Neural crest cell (in vitro differentiated cells): ENCODE measurements at places on chromosomes 5 and 9. TPM values are rescaled to one million over a fixed set of nuclear protein-coding genes. Genes with fewer than 3 reads are reported as not detected.

- peak; percentile 28 for DNase-seq
Observed at GRCh38 chr9:106864373-106865143, 1.6 kb downstream of the ZNF462 start.

DNA sequence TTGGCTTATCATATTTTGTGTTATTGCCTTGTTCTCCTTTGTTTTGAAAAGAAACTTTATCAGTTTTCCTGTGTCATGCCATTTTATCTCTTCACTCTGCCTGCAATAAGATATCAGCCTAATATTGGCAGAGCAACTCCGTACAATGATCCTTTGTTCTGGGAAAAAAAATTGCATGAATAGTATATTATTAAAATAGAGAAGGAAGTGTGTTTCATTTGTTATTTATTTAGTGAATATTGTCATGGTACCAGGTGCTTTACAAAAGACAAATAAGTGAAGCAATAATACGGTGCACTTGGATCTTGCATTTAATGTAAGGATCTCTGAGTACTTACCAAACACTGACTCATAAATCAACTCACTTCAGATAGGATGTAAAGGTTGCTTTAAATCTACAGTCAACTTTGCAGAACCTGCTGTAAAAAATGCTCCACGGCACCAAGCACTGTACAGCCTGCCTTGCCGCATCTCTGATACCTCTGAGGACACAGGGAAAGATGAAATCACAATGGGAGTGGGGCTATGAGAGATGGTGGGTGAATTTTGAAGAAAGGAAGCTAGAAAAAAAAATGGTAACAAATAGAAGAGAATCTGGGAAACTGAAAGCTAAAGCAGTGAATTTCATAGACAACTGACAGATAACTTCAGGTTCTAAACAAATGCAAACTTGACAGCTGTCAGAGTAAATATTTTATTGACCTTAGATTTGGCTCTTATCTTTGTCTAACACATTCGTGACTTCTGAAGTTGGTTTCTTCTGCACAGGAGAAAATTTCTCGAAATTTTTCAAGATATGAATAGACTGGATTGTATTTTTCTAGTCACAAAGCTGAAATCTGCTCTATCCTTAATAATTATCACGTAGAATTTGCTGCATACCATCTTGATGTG lies 232.1 kb downstream of the ENC1 start:
- DNase-seq = no peak

DNA sequence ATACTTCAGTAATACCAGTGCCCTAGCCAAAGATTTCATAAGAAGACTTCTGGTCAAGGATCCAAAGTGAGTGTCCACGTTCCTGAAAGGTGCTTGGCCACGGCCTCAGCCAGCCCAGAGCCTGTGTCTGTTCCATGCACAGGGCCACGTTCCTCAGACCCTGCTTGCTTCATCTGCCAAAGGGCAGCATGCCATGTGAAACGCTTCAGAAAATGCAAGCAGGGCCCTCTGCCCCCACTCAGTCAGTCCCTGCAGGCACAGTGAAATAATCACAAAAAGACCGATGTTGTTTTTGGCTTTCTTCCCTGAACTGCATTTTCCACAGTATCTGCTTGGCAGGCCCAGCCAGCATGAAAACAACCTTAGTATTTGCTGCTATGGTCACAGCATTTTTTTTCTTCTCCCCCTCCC lies 85.5 kb upstream of the CTSL start:
- DNase-seq = no peak

- DNase-seq = no peak
Observed at GRCh38 chr5:131378721-131379541, 115.1 kb downstream of the CDC42SE2 start.

DNA sequence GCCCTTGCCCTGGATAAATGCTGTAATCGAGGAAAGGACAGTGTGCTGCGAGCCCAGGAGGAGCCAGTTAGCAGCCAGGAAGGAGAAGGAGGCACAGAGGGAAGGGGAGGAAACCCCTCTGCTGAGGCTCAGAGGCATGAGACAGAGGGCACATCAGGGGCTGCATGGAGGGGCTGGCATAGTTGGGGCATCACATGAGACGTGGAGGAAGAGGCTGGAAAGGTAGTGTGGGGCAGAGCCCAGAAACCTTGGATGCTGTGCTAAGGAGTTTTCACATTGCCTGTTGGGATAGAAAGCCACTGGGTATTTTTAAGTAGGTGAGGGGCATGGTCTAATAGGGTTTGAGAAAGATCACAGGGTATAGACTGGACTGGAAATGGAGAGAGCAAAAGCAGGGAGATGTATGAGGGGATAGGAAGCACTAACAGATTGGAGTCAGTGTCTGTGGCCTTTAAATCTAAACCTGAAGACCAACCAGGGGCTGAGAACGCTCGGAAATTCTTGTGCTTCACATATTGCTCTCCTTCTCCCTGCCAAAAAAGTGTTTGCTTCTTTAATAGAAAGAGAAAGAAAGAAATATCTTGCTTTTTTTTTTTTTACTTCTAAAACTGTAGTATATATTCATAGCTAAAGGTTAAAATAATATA lies 33.0 kb upstream of the ANGPTL2 start:
- no peak for DNase-seq

SGTB gene
- 15.0 and 15.8 TPM in 2 replicates for total RNA-seq

DNAH5 gene
- 0.12 and 0.20 TPM in 2 replicates for total RNA-seq
